ENCODE measurements at places on chromosomes 6 and 20. TPM values are rescaled to one million over a fixed set of nuclear protein-coding genes. Genes with fewer than 3 reads are reported as not detected.

DNA sequence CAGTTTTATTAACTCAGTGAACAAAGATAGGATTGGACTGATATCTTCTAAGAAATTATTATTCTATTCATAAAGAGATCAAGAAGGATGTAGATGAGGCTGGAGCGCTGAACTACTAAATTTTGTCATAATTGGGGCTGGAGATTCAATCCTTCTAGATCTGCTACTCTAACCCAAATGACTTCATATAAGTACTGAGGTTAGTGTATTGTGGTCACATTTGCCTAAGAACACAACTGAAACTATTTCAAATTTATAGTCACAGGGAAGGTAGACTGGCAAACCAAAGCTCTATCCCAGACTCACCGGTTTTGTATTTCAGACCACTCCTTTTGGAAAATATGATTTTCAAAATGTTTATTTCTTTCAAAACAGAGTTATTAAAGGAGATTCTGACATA, 96.7 kb downstream of the BMP5 start:
- DNase-seq: no peak

The EBF4 gene
- polyA plus RNA-seq: 9.0 TPM

GRCh38 chr6:7726416-7727085, 652 bp downstream of the BMP6 start:
- no peak for DNase-seq

The GABRR2 gene
- polyA plus RNA-seq: 2.0 TPM

The MAFB gene
- 8.9 TPM for polyA plus RNA-seq

DNA sequence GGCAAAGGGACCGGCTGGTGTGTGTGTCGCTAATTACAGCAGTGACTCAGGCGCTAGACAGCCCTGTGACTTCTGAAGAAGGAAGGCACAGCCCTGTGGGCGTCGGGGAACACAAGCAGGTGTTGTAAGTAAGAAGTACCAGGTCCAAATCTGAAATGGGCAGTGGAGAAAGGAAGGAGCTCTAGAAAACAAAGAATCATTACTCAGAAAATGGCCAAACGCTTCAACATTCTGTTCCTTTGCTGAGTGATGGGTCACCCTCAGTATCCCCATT, 106.8 kb downstream of the PXDC1 start:
- DNase-seq: no peak

DNA sequence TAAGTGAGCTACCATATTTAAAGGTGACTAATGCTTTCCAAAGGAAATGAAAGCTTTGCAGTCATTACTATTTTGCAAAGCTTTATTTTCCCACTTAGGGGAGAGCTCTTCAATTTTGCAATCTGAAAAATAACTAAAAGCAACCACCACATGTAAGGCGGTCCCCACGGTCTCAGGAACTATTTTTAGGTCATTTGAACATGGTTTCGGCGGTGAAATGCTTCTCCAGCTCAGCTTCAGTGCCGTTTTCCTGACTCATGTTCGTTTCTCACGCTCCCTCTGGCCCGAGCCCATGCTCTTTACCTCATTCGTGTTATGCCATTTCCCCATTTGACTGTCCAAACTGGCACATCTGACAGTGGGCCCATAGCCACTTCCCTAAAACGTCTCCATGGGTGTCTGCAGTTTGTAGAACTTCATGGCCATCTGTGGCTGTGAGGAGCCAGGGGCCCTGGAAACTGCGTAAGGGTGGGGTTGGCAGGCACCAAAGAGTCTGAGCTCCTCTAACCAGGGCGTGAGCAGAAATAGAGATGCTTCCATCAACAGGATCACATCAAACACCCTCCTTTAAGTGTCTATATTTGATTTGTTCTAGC, 46.5 kb downstream of the ADTRP start:
- DNase-seq: peak; percentile 49

GRCh38 chr20:57225830-57226229, 40.6 kb downstream of the BMP7 start:
- DNase-seq: no peak

DNA sequence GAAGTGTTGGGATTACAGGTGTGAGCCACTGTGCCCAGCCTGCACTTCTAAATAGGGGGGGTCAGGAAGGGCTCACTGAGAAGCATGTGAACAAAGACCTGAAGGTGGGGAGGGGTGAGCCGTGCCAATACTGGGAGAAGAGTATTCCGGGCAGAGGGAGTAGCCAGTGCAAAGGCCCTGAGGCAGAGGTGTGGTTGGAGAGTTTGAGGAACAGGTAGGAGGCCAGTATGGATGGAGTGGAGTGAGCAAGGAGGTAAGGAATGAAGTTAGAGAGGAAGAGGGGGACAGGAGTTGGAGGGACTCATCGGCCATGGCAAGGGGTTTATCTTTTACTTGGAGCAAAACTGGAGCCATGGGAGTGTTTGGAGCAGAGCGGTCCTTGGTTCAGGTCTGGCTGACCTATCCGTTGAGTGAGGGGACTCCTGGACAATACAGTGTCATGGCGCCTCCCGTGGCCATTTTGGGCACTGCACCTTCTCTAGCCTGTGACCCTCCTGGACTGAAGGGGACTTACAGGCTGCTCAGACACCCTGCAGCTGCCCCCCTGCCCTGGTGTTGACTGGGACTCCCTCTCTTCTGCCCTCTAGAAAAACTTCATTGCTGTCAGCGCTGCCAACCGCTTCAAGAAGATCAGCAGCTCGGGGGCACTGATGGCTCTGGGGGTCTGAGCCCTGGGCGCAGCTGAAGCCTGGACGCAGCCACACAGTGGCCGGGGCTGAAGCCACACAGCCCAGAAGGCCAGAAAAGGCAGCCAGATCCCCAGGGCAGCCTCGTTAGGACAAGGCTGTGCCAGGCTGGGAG, 12.1 kb downstream of the FOXS1 start:
- DNase-seq: no peak

Data from forelimb muscle (tissue), 1 donor.